ENCODE measurements at places on chromosomes 5 and 9.

GRCh38 chr5:159175547-159175946 lies 33.8 kb downstream of the RNF145 start:
- no peak for DNase-seq

- peak; percentile 15 for DNase-seq
Measured at GRCh38 chr5:141001844-141002604, 35.7 kb downstream of the PCDHAC2 start.

DNA sequence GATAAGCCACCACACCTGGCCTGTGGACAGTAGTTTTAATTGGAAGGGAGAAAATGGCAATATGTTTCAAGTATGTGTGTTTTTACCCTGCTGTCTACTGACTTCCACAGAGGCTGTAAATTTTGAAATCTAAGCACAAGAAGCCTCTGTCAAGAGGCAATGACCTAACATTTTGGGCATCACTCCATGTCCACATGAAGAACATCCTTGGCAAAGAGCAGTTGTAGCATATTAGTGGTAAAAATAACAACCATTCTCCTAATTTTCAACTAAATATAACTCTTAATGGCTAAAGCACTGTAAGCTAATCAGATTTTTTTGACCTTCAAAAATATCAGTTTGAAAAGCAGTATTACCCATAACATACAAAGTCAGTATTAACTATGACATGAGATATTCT lies 100.3 kb upstream of the APC start:
- DNase-seq: no peak

DNA sequence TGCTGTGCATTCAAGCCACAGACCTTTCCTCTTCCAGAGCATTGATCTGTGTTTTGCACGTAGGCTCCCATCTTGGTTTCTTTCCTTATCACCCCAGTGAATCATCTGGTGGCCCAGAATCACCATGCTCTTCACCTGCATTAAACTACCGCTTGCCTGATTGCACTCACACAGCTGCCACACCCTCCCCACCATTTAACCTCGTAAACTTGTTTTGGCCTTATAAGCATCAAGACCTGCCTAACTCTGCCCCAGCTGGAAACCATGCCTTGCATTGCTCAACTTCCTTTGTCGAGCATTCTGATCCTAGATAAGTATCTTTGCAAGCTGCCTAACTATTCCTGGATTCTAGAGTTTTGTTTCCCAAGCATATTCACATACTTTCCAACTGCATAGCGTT lies 369.6 kb upstream of the SEMA6A start:
- DNase-seq: no peak

DNA sequence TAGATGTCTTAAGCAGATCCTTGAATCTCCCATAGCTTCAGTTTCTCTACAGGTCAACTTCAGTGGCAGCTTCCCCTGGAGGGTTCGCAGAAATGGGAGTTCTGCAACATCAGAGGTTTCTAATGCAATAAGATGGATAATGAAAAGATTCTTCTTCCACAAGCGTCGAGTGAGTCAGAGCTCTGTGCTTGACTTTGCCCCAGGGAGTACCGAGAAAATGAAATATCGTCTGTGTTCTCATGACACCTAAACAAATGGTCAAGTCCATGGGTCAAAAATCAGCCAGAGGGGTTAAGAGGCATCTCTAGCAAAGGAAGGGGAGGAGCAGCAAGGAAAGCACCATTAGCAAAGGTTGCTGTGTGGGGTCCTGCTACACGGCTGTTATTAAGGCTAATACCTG lies 3.2 kb upstream of the ADRA1B start:
- DNase-seq: peak; percentile 41

- no peak for DNase-seq
Measured at GRCh38 chr9:19342947-19343346, 37.1 kb downstream of the RPS6 start.

DNA sequence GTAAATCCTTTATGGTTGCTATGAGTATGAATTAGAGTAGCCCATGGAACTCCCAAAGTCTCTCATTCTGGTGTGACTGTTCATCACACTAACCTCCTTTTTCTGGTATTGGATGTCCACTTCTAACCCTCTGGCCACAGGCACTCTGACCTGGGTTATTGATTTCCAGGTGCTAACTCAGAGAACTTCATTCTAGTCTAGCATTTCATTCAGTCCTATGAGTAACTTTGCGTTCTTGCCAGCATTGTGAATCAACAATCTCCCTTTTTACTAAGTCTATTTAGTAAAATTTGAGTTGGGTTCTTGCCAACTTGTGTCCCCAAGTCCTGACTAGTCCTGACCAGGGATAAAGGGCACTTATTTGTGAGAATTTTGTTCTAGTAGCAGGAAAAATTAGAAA lies 103.5 kb downstream of the SNX18 start:
- no peak for DNase-seq

DNA sequence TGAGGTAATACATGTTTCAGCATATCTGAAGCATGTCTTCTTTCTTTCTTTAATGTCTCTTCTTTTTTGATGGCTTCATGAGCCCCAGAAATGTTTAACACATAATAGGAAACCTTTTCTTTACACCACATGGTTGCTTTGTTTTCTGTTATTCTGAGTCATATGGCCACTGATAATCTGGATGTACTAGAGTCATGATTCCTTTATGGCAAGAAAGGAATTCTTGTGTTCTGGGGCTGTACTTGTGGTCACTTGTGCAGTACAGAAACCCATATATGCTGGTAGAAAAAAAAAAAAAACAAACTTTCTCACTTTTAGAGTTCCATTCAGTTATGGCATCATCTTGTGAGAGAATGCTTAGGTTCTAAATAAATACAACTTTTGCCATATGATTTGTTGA lies 1669.3 kb upstream of the CDH9 start:
- DNase-seq: no peak

Measured in uterus (tissue), 4 donors.